Stimulated activated CD8-positive, alpha-beta memory T cell treated with anti-CD3 and anti-CD28 coated beads, Interleukin-7, amount 100 ng/mL, for 48 hours (primary cell): ENCODE measurements at places on chromosomes 6 and 20.

GRCh38 chr6:128403618-128404444 is 116.6 kb downstream of the PTPRK start:
- DNase-seq, result no peak

DNA sequence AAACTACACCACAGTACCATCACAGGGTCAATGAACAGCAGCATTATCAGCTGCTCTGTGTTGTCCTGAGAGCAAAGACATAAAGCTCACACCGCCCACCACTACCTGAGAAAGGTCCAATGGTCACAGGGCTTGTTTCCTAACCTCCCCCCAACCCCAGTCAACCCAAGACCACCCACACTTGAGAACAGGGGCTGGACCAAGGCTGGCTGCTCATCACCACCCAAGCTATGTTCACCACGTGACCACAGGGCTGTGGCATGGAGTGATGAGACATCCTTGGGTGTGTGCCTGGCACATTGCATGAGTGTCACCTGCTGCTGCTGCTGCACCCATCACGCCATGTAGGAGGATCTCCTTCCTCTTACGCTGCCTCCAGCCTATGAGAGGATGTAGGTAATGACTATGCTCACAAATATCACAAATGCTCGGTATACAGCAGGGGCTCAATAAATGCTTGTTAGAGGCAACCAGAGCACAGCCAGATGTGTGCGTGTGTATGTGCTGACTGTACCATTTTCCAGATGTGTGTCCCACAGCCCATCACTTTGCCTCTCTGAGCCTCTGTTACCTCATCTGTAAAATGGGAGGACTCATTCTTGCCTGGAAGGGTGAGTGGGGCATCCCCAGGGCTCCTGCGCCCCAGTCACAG is 23.3 kb upstream of the SIRPA start:
- peak; percentile 25 for DNase-seq

- no peak for DNase-seq
These were observed 1.7 kb upstream of the NKX2-4 start for GRCh38 chr20:21399005-21399475.

- no peak for DNase-seq
These were observed 138.5 kb upstream of the AKAP12 start for GRCh38 chr6:151101161-151101815.

GRCh38 chr20:56820984-56821383 is 191.9 kb downstream of the TFAP2C start:
- no peak for DNase-seq

DNA sequence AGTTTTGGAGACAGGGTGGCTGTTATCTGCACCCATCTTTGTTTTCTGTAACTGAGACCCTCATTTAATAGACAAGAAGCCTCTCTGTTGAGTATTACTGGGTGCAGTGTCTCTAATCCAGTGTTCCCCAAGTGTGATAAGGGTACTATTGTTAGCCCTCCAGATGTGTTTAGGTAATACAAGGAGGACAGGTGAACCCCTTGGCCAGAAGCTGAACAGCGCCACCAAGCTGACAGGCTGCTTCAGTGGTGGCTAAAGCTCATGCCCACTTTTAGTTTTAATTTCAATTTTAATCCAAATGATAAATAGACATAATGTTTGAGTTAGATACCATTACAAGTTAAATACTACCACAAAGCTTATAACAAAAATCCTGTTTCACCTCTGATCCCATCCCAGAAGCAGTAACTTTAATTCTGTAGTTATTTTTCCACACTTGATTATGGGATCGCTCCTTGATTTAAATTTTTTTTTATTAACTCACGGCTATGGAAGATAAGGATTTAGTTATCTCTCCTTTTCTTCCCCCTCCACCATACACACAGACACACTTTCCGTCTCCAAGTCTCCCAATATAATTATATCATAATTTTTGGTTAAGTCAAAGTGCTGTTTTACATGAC is 8.4 kb upstream of the STK35 start:
- DNase-seq, result peak; percentile 5

DNA sequence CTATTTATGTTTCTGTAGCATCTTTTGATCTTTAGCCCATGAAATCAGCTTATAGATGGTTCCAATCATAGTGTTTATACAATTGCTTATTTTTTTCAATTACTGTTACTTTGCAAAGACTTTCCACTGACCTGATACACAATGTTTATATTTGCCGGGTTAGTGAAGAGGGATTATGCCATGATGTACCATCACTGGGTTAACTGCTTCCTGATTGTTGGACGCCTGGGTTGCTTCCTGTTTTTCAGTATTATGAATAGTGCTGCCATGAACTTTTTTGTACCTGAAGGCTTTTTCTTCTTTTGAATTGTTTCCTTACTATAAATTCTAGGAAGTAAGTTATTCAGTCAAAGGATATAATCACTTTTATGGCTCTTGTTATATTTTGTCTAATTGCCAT is 6.9 kb downstream of the MANBAL start:
- DNase-seq, result no peak

GRCh38 chr6:33490198-33490597 is 35.8 kb downstream of the ZBTB9 start:
- no peak for DNase-seq

DNA sequence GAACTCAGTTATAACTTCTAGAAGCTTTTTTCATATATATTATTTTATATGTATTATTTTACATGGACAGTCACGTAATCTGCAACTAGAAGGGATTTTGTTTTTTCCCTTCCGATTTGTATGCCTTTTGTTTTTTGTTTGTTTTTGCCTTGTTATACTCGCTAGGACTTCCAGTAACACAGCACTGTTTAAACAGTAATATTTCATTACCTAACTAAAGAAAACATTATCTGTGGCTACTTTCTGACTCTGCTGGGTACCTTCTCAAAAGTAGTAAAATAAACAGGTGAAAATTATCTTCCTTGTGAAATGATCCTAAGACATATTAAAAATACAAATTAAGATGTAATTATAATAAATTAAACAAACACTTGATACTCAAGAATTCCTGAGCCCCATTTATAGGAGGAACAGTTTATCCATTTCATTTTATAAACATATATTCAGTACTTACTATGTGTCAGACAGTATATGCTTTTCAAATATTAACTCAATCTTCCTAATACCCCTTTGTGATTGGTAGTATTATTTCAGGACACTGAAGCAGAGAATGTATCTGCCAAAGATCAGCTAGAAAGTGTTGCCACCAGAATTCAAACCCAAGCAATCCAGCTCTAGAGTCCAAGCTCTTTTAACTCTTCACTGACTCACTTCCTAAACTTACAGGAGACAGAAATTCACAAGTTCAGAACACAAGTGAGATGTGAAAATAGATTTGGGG is 65.3 kb downstream of the MAP3K5 start:
- DNase-seq, result no peak

GRCh38 chr20:4453359-4453758 is 268.4 kb upstream of the PRND start:
- DNase-seq, result no peak
